ENCODE measurements at places on chromosomes 3 and 15.

- no peak for DNase-seq
Measured at GRCh38 chr15:78768531-78769408, 42.5 kb downstream of the ADAMTS7 start.

DNA sequence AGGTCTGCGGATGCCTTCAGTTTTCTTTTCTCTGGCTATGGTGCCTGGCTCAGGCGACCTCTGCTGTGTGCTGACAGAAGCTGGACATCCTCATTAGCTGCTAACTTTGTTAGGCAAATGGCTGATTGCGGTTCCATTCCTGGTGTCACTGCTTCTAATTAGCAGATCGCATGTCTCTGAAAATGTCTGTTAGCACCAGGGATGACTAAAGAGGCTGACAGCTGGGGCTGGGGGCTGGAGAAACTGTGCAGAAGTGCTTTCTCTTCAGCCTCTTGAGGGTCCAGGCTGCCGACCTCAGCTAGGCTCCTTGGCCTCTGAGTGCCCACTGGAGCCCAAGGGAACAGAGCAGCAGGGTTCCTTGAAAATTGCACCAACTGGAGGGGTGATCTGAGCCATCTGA is 39.3 kb downstream of the CHCHD6 start:
- no peak for DNase-seq

DNA sequence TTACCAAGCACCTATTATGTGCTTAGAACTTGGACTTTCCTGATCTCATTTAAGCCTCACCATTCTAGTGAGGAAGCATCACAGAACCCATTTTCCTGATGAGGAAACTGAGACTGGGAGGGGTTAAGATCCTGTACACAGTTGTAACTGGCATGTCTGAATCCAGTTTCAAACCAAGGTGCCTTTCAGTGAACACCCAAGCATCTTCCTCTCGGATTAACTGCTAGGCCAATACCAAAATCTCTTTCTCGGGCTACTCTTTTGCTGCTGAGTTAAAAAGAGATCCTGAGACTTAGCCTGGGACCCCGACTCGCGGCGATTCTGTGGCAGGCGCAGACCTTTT is 578 bp upstream of the CEMIP start:
- no peak for DNase-seq

- DNase-seq: no peak
Measured at GRCh38 chr3:114642951-114643741, 349.3 kb downstream of the TIGIT start.

DNA sequence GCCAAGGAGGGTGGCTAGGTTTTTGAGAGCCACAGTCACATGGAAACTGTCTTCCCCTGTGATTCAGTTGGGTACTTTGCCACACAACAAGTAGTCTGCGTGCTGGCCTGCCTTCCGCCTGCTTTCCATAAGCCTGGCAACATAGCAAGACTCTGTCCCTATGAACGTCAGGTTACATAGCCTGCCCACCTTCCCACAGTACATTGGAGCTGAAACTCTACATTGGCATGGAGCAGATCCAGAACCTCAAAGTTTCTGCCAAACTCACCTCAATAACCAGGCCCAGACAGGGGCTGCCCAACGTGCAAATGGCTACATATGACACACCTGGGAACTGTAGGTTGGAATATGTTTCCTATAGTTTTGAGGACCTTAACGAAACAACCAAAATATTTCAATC is 140.6 kb upstream of the PRICKLE2 start:
- DNase-seq: no peak

DNA sequence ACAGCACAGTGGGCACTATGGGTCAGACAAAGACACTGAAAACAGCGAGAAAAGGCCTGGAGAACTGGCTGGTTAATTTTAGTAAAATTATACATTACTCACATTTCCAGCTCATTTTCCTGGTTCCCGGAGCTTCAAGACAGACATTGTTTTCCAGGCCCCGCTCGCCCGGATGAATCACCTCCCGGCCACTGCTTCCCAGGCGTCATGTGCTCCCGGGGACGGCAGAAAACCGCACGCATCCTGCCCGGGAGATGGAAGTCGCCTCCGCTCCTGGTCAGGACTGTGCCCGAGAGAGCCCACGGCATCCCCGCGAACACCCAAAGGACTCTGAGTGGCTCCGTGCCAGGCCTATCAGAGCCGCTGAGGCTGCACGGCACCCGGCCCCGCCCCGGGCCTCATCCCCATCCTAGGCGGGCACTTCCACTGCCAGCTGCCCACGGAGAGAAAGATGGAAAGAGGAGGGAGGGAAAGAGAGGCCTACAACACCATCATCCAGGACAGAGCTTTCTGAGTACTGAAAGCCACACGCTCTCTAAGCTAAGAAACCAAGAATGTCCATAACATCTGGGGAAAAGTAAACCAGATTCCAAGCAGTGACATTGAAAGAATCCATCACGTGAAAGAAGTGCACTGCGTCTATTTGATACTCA is 75.1 kb downstream of the VGLL4 start:
- DNase-seq: no peak

- DNase-seq: peak; percentile 39
Measured at GRCh38 chr15:89023311-89023961, 64.8 kb upstream of the ABHD2 start.

GRCh38 chr3:58204720-58205119 is 6.1 kb downstream of the DNASE1L3 start:
- no peak for DNase-seq

GRCh38 chr3:134143828-134144401 is 106.7 kb downstream of the RYK start:
- no peak for DNase-seq

DNA sequence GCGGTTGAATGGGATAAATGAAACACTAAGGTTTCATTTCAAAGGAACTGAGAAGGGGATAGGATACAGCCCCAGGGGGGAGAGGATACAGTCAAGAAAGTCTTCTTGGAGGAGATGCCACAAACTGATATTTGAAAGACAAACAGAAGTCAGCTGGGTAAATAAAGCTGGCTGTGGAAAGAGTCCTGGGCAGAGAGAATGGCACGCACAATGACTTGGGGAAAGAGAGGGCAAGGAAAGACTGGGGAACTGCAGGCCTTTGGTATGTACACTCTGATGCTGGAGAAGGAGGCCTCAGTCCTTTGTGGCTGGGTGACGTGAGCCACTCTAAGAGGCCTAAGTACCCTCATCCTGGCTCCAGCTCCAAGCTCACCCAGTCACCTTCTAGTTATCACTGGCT is 45.2 kb upstream of the LMCD1 start:
- DNase-seq: no peak

GRCh38 chr3:9217784-9218513 is 31.5 kb downstream of the SRGAP3 start:
- DNase-seq: no peak

GRCh38 chr3:175989161-175989560 is 1130.0 kb downstream of the NAALADL2 start:
- DNase-seq: no peak

GRCh38 chr3:128447561-128448013 is 19.1 kb downstream of the DNAJB8 start:
- peak; percentile 80 for DNase-seq

DNA sequence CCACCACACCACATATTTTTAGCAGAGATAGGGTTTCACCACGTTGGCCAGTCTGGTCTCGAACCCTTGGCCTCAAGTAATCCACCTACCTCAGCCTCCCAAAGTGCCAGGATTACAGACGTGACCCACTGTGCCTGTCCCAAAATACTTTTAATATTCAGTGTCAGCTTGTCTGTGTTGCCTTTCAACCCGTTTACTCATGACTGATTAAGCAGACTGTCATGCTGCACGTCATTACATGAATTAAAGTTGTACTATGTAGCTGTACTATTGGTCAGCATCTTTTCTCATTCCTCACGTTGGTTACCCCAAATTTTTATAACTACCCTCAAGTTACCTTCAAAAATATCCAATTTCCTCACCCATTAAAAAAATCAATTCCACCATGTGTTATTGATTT is 48.7 kb upstream of the GADL1 start:
- DNase-seq: no peak

- DNase-seq: no peak
Measured at GRCh38 chr15:49751751-49752150, 130.9 kb downstream of the DTWD1 start.

DNA sequence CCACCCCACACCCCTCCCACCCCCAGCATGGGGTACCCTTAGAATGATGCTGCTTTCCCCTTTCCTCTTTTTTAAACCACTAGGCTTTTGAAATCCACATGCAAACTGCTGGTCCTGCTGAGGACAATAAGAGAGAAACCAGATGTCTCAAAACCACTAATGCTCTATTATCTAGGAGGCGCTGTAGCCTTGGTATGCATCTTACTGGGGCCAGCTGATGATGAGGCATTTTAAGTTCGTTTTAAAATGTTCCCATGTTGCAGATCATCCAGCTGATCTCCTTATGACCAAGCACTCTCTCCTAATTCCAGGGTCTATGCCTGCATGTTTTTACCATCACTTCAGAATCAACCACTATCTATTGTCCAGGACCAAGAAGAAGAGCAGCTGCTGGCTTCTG is 1.3 kb downstream of the NME9 start:
- DNase-seq: no peak

DNA sequence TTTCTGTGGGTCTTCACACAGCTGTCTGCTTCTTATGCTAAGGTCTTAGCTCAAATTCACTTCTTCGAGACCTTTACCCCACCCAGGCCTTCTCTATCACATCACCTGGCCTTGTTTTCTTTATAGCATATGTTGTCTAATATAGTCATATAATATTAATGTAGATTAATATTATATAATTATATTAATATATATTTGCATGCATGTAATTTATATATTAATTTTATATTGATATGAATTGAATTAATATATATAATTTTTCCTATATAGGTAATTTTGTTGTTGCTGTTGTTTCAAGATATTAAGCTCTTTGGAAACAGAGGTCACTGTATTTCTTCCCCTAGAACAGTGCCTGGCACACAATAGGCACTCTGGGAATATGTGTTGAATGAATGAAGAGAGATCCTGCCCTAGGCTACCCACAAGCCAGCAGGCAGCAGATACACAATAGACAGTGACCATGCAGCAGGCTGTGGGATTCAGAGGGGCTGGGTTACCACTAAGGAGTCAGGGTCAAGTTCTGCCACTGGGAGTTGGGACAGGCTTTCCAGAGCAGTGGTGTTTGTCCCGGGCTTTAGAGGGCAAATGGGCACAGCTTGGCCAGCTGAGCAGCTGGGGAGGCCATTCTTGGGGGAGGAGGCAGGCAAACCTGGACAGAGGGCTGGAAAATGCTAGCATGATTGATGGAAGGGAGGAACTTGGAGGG is 126.3 kb downstream of the DNAJB8 start:
- DNase-seq: no peak

DNA sequence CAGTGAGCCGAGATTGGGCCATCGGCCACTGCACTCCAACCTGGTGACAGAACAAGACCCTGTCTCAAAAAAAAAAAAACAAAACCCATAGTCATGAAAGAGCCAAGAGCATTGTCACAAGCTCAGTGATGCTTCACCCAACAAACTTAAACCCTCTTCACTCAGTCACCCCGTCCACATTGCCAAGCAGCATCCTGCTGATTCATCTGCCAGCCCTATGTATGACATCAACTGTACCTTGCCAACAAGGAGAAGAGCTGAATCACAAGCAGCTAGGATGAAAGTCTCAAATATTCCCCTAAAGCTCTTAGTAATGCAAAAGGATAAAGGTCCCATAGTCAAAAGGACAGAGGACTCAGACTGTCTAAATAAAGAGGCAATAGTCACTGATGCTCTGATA is 90.0 kb downstream of the ANO10 start:
- DNase-seq: no peak

DNA sequence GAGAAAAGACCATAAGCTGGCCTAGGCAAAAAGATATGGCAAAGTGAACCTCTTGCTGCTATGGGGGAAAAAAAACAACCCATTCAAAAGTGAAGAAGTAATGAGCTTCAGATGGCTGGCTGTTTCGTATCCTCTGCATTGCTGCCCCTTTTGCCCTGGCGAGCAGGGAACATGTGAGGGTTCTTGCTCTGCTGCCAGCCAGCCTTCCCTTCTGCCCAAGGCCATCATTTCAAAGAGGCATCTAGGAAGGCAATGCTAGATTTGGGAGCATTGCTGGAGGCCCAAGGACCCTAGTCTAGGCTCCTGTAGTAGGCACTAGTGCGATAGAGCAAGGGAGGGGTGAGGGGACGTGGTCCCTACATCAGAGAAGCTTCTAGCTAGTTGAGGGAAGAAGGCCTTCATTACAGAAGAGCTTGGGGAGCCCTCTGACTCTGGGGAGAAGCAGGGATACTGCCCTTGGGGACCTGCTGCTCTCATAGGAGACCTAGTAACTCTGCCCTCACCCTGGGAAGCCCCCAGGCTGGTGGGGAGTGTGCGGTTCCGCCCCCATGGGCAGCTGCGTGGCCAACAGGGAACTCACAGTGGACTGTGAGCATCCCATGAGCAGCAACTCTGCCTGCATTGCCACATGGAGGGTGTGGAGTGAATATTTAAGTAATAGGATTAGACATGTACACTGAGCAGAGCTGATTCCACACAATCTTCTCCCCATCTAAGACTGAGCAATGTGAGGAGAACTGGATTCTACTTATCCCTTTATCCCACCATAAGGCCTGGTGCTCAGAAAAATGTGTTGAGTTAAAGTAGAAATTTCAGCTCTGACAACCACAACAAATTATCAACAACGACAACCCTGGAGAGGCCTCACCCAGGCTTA is 21.3 kb downstream of the ITGA11 start:
- peak; percentile 35 for DNase-seq

DNA sequence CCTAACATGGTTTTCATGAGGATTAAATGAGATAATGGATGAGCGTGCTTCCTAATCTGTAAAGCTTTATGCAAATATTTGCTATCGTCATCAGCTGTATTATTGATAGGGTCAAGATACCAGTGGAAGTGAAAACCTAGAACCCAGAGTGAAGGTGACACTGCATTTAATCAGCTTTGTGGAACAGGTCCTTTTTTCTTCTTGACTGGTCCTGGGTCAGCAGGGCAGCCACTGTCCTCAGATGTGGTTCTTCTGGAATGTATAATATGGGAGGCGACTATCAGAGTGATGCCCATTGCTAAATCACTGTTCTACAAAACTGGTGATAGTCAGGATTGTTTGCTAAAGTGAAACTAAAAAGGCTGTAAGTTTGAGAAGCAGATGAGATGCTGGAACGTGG is 41.4 kb downstream of the SORD start:
- no peak for DNase-seq

- no peak for DNase-seq
Measured at GRCh38 chr15:93073465-93073952, 15.5 kb downstream of the RGMA start.

DNA sequence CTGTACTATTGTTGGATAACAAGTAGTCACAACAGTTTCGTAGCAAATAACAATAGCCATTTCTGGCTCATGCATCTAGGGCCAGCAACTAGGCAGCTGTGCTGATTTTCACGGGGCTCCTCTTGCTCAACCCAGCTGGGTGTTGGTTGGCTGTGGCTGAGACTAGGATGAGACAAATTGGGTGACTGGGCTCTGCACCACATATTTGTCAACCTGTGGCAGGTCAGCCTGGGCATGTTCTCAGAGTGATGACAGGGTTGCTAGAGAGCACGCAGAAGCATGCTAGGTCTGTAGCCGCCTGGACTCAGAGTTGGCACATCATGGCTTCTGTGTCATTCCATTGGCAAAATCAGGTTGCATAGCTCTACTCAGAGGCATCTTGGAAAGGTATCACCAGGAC is 175.9 kb downstream of the OTOL1 start:
- DNase-seq: no peak

- DNase-seq: peak; percentile 54
Measured at GRCh38 chr3:72549761-72550581, 298.3 kb downstream of the SHQ1 start.
